NCI-H2081 (cell line): ENCODE measurements at places on chromosomes 3 and 15.

GRCh38 chr3:37097776-37098175 is 76.6 kb downstream of the LRRFIP2 start:
- DNase-seq, result no peak

GRCh38 chr3:87895983-87896382 is 162.8 kb downstream of the CGGBP1 start:
- DNase-seq, result no peak

DNA sequence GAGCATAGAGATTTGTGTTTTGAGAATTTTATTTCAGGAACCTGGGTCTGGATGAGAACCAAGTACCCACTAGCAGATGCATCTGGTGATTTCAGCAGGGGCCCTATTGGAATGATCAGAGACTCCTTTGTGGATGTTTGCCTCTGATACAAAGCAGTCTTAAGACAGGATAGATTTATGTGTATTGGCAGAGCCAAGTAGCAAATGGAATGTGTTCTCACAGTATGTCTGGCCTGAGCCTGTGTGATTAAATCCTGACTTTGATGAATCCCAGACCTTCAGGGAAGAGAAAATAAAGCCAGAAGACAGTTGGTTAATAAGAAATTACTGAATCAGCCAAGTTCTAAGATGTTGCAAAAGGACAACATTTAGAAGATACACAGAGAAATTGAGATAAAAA is 755.5 kb upstream of the SEMA6D start:
- DNase-seq, result no peak

- no peak for DNase-seq
These were observed 107.2 kb downstream of the PGPEP1L start for GRCh38 chr15:98900356-98900755.

DNA sequence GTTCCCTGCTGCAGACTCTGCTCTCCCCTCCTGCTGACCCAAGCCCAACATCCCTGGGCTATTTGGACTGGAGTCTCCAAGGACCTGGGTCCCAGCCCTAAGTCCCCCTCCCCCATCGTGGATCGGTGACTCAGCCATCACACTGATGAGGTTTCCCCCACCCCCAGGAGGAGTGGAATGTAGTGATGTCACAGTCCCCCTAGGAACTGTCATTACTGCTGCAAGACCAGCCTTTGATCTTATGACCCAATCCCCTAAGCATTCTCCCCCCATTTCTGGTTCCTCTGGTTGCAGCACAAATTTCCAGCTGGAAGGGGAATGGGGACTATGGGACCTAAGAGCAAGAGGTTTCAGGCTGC is 63.4 kb upstream of the CSPG4 start:
- DNase-seq, result no peak

- DNase-seq, result no peak
These were observed 41.7 kb upstream of the IGF2BP2 start for GRCh38 chr3:185866555-185866954.

- no peak for DNase-seq
These were observed 23.5 kb downstream of the NR1D2 start for GRCh38 chr3:23968463-23969184.

DNA sequence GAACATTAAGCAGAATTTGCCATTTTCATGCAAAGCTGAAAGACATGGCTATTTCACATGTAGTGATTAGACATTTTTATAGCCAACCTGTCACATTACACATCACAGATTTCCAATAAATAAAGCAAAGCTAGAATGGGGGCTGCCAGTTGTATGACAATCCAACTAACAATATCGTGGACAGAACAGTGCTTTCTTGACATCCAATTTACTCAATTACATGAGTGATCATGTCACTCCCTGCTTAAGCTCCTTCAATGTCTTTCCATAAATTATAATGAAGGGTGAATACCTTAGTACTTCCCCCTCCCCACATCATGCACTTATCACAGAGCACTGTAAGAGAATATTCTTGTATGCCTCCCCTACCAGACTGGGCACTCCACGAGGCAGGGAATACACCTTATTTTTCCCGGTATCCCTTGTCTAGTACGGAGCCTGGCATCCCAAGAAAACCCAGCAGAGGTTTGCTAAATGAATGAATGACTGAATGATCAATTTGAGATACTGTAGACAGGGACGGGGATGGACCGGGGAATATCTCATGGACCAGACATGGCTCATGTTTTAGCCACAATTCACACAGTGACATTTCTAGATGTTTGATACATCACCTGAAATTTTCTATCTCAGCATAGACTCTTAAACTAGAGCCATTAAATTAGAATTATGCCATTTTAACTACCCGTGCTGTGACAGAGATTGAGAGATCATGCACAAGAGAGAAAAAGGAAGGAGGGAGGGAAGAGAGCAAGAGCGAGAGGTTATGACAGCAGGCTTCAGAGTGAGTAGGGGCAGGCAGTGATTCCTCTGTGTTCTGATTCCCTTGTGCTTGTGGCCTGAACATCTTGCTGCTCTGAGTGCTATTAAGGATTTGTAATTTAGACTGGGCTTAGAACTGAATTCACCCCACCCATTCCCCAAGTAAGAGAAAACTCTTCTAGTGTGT is 77.7 kb downstream of the EPHB1 start:
- no peak for DNase-seq

- no peak for DNase-seq
These were observed 14.7 kb downstream of the SKIC8 start for GRCh38 chr15:78284758-78285157.

GRCh38 chr3:13132731-13133410 is 59.6 kb upstream of the IQSEC1 start:
- no peak for DNase-seq

- no peak for DNase-seq
These were observed 37.1 kb downstream of the OXNAD1 start for GRCh38 chr3:16302082-16302631.
